ENCODE measurements at places on chromosomes 7 and 10.

DNA sequence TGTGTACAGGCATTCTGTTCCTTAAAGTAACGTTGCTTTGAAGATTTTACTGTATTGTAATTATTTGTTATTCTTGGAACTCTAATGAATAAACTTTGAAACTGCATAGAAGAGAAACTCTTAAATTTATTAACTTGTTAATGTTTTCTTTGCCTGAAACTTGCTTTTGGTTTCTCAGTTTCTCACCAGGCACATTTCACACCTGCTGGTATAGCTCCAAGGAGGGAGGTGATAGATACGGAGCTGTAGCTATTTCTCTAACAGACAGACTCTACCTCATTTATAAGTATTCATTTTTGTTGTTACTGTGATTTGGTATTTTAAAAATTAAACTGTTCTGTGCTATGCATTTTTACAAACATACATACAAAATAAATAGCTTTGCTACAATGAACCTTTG lies 32.7 kb downstream of the R3HCC1L start:
- ATAC-seq = no peak

DNA sequence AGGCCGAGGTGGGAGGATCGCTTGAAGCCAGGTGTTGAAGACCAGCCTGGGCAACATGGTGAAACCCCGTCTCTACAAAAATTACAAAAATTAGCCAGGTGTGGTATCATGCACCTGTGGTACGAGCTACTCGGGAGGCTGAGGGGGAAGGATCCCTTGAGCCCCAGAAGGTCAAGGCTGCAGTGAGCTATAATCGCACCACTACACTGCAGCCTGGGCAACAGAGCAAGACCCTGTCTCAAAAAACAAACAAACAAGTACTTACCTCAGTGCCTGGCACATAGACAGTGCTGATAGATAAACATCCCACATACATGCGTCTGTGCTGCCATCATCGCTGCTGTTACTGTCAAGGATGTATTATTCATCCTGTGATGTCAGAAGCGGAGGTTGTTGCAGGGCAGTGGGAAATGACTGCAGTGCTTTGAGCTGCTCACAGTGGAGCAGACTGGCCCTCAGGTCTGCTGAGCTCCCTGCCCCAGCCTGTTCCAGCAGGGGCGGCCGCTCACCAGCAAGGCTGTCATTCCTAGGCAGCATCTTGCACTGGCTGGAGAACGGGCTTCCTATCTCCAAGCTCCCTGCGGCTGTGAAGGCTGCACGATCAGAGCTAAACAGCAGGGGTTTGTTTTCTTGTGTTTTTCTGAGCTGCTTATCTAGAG lies 18.6 kb downstream of the FOXK1 start:
- peak; percentile 96 for ATAC-seq

DNA sequence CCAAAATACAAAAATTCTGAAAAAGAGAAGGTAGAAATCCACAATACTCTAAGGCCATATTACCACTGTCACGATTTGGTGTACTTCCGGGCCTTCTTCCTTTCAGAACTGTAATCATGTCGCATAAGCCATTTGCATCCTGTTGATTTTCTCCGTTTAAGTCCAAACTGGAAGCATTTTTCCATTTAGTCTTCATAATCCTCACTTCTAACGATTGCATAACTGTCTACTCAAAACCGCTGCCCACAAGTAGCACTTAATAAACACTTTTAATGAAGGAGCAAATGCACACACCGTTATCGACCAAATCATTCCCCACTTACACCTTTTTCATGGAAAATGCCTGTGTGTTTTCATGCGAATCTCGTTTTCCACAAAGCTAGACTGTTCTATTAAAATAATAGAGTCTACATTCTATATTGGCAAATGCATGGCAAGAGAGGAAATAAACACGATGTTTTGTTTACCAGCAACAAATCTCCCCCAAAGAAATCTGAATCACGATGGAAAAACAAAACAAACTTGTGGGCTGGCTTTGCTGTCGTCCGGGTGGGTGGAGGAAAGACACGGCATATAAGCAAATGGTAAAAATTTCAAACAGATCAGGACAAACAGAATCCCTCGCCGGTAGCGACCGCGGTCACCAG lies 1.0 kb downstream of the ATE1 start:
- ATAC-seq = no peak

GRCh38 chr7:150390205-150390604 lies 11.1 kb downstream of the ZNF775 start:
- ATAC-seq = no peak

DNA sequence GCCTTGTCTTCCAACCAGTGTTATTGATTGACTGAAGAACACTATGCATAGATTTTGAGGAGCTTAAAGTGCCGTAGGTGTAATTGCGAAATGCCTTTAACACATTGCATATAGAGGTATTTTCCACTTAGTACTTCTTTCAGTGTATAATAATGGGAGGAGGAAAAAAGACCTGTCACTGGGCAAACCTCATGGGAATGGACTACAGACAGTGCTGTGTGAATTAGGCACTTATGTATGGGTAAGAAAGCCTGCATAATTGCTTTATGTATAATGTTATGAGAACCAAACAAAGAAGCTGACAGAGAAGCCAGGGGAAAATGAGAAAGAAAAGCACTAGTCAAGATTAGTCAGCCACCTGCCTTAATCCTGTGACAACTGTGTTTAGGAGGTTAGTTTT lies 12.4 kb upstream of the SCRN1 start:
- no peak for ATAC-seq

DNA sequence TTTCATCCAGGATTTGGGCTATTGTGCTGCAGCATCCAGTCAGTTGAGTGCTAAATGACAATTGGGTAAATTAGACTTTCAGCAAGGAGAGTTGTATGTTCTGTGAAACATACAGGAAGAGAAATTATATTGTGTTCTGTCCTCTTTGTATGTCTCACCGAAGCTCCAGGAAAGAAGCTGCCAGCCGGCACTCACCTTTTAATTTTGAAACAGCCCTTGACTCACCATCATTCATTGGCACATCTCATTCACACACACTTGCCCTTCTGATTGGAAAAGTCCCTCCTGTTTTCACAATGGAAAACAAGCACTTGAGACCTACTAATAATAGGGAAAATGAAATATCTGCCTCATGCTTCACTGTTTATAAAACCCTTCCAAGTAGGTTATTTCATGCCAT lies 495.6 kb downstream of the RPS24 start:
- no peak for ATAC-seq

DNA sequence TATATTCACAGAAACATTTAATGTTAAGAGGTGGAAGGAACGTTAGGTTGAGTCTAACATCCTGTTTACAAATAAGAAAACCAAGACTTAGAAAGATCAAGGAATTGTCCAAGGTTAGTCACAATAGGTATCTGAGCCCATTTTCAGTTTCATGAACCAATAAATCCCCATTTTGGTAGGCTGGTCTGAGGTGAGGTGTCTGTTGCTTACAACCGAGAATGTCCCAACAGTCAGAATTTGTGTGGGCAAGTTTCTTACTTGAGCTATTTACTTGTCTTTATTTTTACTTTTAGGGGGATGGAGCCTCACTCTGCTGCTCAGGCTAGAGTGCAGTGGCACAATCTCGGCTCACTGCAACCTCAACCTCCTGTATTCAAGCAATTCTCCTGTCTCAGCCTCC lies 23.6 kb downstream of the PANK1 start:
- ATAC-seq = no peak

GRCh38 chr7:120740348-120740747 lies 117.6 kb downstream of the TSPAN12 start:
- no peak for ATAC-seq

DNA sequence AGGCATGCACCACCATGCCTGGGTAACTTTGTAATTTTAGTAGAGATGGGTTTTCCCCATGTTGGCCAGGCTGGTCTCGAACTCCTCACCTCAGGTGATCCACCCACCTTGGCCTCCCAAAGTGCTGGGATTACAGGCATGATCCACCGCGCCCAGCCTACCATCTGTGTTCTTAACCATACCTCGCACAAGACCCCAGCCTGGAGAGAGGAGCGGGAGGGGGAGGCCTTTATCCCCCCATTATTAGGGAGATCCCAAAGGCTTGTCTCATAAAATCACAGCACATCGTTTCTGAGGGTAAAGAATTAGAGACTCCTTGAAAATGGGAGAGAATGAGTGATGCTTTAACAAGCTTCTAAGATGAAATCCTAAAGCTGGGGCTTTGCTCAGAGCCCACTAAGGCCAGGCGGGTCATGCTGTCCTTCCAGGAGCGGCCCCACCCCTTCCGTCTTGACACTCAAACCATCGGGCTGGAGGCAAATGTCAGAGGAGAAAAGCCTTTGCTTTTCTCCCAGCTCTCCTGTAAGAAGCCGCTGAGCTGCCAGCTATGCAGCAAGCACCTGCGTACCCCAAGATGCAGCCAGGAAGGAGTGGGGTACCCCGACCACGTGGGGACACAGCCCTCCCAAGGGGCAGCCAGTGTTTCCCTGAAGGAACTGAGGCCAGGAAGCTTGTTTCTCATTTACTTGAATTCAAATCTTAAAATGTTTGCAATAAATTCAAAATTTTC lies 339.7 kb downstream of the PTPRN2 start:
- ATAC-seq = no peak

DNA sequence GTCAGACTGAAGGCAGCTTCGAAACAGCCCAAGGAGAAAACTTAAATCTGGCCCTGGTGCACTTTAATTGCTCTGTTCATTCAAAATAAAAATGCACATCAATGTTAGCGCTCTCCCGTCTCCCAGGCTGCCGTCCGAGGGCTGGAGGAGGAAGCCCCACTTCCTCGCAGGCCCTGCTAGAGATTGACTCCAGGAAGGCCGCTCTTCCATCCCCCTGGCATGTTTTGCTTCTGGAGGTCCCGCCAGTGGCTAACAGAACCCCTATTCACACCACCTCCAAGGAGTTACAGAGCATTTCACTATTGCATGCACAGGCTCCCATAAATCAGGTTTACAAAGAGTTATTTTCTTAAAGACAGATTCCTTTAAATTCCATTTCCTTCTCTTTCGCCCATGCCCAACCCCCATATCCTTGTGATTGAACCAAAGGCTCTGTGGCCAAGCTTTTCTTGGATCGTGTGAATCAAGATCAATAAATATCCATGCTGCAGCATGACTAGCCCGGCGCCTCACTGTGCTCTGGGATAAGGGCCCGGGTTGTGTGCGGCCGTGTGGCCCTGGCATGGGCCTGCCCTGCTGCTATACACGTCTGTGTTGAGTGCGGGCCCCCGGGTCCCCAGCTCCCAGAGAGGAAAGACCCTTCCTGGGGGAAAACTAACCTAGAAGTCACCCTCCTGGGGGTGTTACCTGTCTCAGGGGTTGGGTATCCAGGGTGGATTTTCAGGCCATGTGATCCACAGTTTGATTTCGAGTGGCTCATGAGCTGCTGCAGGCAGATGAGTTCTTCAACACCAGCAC lies 118.7 kb upstream of the GDF10 start:
- no peak for ATAC-seq

GRCh38 chr7:26688936-26689506 lies 175.4 kb downstream of the SKAP2 start:
- ATAC-seq = no peak

DNA sequence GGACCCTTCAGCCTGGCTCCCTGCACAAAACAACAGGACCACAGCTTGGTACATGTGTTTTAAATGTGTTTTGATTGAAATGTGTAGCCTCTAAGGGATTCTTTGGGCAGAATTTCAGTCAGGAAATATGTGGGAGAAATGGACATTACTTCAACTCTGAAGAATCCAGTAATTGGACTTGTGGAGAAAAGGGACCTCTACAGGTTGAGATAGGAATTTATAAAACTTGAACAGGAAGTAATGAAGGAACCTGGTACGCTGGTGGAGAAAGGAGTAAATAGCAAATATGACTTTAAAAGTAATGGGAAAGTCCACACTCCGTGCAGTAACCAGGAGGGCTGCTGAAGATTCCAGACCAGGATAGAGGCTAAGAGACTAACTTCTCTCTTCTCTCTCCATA lies 220.5 kb downstream of the LHFPL3 start:
- no peak for ATAC-seq

- no peak for ATAC-seq
Measured at GRCh38 chr10:43110338-43111071, 27.7 kb upstream of the CSGALNACT2 start.

DNA sequence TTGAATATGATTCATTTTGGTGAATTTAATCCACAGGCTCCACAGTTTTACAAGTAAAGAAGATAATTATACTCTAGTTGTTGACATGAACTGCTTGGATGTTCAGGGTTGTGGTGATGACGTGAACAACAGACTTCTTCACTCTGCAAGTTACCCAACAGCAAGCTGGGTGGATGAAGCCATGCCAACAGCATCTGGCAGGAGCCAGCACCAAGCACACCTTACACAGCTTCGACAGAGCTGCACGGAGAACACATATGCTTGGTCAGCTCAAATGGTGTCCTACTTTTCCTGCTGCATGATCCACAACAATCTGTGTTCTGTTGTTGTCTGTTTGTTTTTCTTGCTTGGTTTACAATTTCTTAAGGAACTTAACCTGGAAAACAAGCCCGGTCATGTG lies 9.8 kb downstream of the NOD1 start:
- ATAC-seq = no peak

GRCh38 chr10:128295003-128295402 lies 168.8 kb upstream of the MKI67 start:
- ATAC-seq = no peak

- no peak for ATAC-seq
Measured at GRCh38 chr7:117323851-117324711, 1.2 kb upstream of the WNT2 start.

DNA sequence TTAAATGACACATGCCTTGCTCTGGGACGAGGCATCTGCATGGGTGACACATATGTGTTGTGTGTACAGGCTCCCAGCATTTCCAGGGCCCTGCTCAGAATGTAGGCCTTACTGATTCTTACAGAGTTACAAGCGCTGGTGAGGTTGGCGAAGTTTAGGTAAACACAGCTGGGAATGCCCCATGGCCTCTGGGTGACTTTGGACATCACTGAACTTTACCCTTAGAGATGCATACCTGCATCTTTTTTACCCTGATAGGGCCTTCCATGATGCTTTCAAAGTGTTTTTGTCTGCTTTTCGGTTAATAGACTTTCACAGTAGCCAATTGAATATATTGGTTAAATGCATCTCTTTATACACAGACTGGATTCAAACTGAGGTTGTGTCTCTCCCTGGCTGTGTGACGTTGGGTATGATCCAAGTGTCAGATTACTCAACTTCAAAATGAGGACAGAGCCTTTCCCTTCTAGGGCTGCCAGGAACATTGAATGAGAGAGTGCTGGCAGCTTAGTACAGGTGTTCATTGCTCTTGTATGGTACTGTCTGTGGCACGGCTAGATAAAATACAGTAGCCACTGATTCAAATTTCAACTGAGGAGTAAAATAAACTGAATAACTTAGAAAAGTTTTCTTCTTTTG lies 29.5 kb downstream of the EGFR start:
- ATAC-seq = no peak

DNA sequence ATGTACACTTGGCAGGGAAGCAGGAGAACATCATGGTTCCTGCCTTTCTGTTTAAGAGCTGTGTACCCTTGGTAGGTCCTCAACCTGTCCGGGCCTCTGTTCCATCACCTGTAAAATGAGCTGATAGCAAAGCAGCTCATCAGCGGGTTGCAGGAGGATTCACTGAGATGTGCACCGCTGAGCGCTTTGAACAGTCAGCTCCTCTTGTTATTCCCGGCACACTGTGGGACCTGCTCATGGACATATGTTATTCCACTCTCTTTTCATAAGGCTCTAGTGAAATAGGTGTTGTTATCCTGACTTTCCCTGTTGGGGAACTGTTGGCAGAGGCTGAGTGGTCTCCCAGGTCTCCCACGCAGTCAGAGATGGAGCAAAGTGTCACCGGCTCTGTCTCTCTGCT lies 497.5 kb upstream of the ZMIZ1 start:
- ATAC-seq = no peak

Measured in activated CD4-positive, CD25-positive, alpha-beta regulatory T cell treated with anti-CD3 and anti-CD28 coated beads, Interleukin-2, amount 50 U/mL, for 24 hours (primary cell).